Stimulated activated CD4-positive, alpha-beta T cell treated with anti-CD3 and anti-CD28 coated beads, Interleukin-12 subunit alpha, Interleukin-12 subunit beta, amount 100 ng/mL, for 4 hours (primary cell): ENCODE measurements at places on chromosomes 3 and 15.
A peak's percentile ranks its signal among the peaks of the same experiment; 100 is the strongest.

GRCh38 chr15:61794276-61794675, 266.0 kb downstream of the VPS13C start:
- no peak for DNase-seq

GRCh38 chr3:36124118-36124796, 256.0 kb upstream of the STAC start:
- DNase-seq: no peak

- DNase-seq: no peak
Observed at GRCh38 chr3:11143476-11143875, 10.8 kb upstream of the HRH1 start.

DNA sequence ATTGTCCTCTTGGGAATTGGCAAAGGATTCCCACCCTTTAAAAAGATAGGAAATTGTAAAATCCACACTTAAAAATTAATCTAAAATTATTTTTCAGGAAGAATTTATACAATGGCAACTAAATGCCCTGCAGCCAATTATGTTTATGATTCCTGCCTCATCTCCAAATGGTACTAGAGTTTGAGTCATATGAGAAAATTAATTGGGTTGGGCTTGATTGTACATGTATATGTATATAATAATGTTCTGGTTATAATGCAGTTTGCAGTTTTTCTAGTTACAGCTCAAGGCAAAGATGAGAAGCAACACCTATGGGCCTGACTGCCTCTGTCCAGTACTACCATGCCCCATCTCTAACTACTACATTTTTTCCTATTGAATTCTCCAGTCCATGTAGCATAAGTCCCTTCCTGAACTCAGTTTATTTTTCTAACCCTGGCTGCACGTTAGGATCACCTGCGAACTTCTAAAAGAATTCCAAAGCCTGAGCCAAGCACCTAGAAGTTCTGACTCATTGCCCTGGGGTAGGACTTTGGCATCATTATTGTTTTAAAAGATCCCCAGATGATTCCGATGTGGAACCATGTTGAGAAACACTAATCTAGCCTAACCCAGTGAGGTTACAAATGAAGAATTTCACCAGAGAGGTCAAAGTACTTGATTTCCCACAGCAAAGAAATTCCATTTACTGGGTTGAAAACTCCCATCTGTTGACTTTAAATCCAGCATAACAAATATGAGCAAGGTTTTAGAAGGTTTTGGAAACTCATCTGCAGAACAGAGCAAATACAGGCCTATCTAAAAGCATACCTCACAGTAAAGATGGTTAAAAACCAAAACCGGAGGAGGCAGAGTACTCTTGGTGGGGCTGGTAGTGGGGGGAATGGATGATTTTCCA, 19.4 kb downstream of the TGFBR2 start:
- no peak for DNase-seq

DNA sequence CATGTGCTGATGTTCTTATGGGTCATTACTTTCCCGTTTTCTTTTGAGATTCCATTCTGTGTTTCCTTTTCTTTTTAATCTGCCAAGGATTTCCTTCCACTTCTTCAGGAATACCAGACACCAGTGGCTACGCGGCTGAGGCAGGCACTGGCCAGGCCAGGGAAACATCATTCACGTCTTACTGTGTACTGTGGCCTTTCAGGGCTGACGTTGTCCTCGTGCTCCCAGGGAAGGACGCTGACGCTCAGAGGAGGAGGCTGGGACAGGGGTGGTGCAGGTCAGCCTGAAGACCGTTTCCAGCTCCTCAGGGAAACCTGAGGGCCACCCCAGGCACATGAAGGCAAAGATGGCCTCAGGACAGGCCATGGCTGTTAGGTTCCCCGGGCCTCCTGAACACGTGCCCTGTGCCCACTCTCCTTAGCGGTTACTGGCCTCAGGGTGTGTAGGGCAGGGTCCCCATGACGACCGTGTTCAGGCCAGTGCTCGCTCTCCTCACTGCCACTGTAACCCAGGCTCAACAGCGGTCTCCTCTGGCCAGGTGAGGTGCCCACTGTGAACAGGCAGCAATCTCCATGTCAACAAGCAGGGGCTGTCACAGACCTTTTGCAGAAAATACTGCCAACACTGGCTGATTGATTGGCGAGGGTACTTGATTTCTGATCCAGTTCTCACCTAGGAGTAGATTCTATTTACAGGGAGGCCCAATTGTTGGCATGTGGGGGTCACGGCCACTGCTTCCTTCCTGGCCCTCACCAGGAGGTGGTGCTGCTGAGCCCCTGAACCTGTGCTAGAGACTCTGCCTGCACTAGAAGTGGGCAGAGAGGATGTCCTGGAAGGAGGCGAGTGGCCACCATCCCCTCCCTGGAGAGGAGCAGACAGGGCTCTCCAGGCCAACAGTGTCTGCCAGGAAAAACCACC, 169.5 kb downstream of the ATP10A start:
- peak; percentile 26 for DNase-seq

GRCh38 chr3:79424811-79425210, 343.0 kb downstream of the ROBO1 start:
- no peak for DNase-seq

DNA sequence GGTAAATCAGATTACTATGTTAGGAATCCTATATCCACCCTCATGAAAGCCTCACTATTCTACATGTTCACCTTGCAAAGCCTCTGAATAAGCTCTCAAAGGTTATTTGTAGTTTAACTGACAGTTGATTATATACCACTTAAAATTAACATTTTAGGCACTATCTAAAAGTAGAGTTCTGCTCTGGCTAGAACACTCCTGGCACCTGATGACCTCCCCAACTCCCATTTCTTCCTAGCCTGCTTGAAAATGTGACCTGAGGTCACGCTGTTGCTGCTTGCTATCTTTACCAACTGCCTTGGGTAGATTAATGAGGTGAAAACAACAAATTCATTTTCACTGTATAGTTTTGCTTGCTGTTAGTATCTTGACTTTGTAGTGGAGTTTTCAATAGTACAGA, 220.7 kb downstream of the GBE1 start:
- DNase-seq: no peak

- no peak for DNase-seq
Observed at GRCh38 chr3:62134061-62134496, 239.3 kb downstream of the FEZF2 start.

DNA sequence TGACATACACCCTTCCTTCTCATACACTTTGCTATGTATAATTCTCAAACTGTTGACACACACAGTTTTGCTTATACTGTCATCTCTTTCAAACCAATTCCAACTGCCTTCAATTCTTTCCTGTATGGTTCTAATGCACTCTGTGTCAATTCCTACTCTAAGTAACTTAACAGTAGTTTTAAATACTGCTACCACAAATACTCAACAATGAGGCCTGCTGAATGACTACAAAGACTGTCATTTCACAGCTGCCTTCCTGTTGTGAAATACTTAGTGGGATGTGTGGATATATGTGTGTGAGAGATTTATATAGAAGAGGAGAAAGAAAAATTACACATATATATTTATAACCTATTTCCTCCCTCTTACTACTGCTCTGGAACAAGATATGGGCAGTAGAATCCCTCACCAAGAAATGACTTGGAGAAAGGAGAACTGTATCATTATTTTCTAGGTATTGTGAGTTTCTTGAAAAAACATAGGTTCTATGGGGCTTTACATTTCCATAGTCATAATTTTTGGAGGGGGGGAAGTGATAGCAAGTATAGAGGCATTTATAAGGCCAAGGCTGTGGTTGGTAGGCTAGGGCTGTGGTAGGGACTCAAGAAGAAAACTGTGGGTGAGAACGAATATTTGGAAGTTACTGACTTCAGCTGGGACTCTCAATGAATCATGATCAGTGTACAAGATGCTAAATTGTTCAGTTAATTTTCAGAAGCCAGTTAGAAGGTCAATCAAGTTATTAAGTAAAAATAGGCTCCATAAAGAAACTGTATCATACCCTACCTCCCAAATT, 88.7 kb downstream of the ANKRD28 start:
- no peak for DNase-seq

DNA sequence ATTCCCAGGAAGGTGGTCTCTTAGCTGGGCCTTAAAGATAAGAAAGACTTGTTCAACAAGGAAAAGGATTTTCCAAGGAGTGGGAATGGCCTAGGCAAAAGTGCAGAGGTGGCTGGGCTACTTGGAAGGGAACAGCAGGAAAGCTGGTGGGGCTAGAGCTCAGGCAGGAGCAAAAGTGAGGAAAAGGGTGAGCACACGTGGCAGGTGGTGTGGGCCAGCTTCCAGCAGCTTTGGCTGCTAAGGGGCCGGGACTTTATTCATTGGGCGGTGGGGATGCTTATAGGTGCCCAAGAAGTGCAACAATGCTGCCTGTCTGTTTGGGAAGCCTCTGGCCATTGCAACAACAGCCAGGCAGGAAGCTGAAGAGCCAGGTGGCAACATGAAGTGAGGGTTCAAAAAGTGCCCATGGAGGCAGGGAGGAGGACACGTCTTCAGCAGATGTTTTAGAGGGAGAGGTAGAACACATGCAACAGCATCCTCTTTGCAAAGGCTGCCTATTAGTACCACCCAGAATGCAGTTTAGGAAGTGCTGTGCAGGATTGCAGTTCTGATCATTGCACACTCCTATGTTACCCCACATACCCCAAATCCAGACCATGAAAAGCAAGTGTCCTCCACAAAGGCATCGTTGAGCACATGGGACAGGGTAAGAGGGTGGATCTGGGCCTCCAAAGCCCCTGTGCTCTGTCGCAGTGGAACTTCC, 13.8 kb downstream of the ALDH1A3 start:
- no peak for DNase-seq

GRCh38 chr3:123920383-123920782, 36.3 kb upstream of the MYLK start:
- no peak for DNase-seq

- DNase-seq: no peak
Observed at GRCh38 chr15:62999923-63000561, 42.5 kb upstream of the TPM1 start.

GRCh38 chr15:67180035-67180434, 74.4 kb downstream of the AAGAB start:
- no peak for DNase-seq
